ENCODE measurements at places on chromosomes 13 and 19. TPM values are rescaled to one million over a fixed set of nuclear protein-coding genes. Genes with fewer than 3 reads are reported as not detected.
A peak's percentile ranks its signal among the peaks of the same experiment; 100 is the strongest.

The PRR20B gene
- not detected for total RNA-seq

- no peak for DNase-seq
These were observed 1935.4 kb upstream of the PCDH20 start for GRCh38 chr13:63351081-63351480.

The ZNF627 gene
- total RNA-seq: 23.0 TPM

DNA sequence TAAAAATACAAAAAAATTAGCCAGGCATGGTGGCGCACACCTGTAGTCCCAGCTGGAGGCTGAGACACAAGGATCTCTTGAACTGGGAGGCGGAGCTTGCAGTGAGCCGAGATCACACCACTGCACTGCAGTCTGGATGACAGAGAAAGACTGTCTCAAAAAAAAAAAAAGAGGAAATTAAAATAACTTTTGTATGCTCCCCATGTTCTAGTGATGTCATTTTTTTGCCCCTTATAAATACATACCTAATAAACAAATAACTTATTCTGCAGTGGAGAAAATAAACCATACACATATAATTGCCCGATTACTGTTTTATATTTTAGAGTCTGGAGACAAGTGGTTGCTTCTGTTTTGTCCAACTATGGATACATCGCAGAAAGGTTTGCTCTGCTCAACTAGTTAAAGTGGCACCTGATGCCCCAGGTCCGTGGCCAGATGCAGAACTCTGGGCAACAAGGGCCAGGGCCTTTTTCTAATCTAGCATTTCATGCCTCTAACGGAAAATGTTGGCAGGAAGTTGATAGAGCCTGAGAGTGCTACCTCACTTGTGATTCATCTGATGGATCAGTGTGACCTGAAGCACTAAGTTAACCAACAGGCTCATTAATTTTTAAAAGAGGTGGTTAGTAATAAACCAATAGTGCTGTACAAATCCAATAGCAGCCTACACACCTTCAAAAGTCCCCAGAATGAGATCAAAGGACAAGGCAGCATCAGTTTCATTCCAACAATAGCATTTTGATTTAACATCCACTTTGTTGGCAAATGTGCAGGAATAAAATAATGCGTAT lies 18.8 kb downstream of the UBE2L5 start:
- DNase-seq: no peak

DNA sequence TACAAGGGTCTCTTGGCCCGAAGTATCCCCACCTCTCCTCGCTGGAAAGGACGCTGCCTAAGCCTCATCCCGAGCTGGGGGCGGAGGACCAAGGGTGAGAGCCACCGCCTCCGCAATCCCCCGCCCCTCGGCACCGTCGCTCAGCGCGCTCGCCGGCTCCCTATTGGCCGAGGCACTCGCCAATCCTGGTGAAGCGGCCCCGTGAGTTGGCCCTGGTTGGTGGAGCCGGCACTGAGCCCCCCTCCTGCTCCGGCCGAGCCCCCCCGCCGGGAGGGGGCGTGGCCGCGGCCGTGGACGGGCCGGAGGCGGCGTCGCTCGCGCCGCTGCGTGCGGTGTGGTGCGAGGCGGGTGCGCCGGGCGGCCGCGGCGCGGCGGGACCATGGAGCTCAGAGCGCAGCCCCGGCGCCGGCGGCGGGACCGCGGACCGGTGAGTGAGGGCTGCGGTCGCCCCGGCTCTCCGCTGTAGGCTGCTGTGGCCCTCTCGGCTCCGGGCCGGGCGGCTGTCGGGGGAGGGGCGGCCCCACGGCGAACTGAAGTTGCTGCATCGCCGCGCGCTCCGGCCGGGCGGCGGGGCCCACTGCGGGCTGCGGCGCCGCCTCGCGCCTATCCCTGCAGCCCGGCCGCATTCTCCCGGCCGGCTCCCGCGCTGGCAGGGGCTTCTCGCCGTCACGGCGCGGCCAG lies at the start of gene WASF3:
Gene WASF3 (plus strand): TSS at position 291 of the 681 bp plus-strand sequence. CDS start 84,588 bp downstream, outside the sequence.
- DNase-seq: peak; percentile 95

All from Daoy (cell line).